ENCODE measurements at places on chromosomes 4 and X.
A peak's percentile ranks its signal among the peaks of the same experiment; 100 is the strongest.

- no peak for DNase-seq
These were observed 7.9 kb upstream of the EMCN start for GRCh38 chr4:100525686-100526085.

GRCh38 chr4:107066621-107067020, 30.5 kb upstream of the DKK2 start:
- DNase-seq: no peak

GRCh38 chr4:102437111-102437510, 64.0 kb upstream of the NFKB1 start:
- no peak for DNase-seq

GRCh38 chr4:10893395-10893794, 208.8 kb upstream of the CLNK start:
- no peak for DNase-seq

DNA sequence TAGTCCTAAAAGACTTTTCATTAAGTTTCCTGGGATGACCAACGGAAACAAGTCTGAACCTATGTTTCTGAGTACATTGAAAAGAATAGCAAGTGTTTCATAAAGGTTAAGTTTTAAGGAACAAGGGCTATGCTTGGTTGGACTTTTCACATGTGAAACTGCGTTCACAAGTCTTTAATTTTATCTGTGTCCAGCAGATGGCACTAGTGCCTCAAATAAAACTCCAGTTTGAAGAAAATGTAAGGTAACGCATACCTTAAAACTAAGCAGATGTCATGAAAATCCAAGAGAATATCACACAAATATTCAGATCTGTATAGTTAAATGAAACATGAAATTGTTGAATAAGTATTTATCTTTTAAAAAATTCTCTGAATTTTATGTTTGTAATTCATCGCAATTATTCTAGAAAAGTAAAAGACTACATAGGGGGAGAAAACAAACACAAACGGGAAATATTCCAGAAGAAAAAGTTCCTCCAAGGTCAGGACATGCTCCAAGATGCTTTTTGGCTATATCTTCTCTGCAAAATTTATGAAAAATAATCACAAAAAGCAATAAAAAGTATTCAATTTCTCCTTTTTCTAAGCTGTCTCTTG, 89.6 kb upstream of the MAD2L1 start:
- peak; percentile 16 for DNase-seq

- no peak for DNase-seq
These were observed 24.0 kb downstream of the GALNT7 start for GRCh38 chr4:173192375-173193162.

GRCh38 chr4:156929386-156930105, 42.1 kb downstream of the PDGFC start:
- no peak for DNase-seq

- no peak for DNase-seq
These were observed 214.8 kb downstream of the SLC4A4 start for GRCh38 chr4:71553605-71554004.

GRCh38 chr4:16992566-16993225, 94.3 kb upstream of the LDB2 start:
- DNase-seq: no peak

DNA sequence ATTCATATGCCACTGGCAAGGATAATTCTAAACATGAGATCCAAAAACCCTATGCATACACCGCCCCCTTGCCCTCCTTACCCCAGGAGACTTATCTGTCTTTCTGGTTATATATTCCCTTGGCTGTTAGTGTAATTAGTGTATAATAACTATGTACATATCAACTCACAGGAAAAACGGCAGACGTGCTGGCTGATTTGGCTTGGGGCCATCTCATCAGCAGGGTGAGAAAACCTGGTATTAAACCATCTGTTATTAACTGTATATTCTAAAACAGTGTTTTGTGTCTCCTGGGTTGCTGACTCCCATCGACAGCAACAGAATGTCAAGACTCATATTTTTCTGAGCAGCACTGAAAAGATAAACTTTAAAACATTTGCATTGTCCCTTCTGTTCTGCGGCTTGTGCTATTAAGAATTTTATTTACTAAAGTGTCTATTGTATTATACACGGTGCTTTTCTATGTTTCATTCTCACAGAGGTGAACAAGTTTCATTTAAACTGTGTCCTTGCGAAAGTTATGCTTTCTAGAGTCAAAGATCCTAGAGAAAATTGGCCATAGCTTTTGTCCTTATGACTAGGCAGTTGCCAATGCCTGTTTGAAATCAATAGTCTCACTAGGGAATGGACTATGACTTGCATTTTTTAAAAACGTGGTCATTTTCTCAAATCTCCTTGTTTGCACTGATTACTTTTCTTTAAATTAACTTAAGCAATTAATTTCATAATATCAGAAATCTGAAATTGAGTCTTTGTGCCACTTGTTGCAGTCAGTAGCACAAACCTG, 211.5 kb upstream of the MID1 start:
- no peak for DNase-seq

GRCh38 chr4:166282081-166282770, 409.2 kb downstream of the TLL1 start:
- DNase-seq: no peak

DNA sequence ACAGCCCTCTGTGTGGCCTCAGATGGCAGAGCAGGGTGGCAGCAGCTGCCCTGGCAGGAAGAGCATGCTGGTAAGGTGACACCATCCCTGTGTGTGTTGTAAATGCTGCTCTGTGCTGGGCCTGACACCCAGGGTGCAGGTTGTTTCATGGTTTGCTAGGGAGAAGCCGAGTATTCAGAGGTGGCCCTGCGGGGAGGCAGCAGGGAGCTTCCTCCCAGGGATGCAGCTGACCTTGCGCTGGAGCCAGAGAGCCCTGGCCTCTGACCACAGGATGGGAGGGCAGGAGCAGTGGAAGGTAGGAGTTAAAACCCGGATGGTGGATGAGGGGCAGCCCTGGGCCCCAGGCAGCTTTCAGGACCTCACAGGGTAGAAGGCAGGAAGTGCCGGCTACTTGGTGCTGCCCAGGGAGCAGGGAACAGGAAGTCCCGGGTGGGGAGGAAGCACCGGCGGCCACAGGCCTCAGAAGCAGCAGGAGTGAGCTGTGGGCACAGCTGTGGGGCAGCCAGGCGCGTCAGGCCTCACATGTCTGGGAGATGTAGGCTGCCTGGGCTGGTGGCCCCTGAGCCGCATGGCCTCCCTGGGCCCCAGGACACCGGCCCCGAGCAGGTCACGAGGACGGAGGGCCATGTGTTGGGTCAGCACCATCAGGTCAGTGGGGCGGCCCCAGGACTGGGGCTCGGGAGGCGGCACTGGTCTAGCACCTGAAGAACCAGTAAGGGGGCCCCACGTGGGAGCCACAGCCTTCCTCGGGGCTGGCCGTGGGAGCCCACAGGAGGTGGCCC, 19.1 kb downstream of the SH3BP2 start:
- DNase-seq: no peak

DNA sequence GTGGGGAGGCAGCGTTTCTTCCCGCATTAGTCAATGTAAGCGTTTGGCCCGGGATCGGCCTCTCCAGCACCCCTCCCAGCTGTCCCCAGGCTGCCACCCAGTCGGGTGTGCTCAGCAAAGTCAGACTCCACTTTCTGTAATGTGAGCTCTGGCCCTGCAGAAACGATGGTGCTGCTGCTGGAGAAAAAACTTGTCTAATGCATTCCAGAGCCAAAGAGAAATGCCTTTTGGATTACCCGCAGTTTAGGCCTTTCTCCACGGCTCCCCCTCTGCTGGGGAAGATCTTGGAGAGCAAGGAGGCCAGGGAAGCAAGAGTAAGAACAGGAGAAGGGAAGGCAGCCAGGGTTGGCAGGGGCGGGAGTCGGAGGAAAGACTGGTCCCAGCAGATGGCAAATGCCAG, 55.2 kb downstream of the ELF4 start:
- no peak for DNase-seq

- no peak for DNase-seq
These were observed 172.8 kb upstream of the TACR3 start for GRCh38 chr4:103892586-103892985.

GRCh38 chr4:147518086-147518485, 37.2 kb downstream of the EDNRA start:
- no peak for DNase-seq

DNA sequence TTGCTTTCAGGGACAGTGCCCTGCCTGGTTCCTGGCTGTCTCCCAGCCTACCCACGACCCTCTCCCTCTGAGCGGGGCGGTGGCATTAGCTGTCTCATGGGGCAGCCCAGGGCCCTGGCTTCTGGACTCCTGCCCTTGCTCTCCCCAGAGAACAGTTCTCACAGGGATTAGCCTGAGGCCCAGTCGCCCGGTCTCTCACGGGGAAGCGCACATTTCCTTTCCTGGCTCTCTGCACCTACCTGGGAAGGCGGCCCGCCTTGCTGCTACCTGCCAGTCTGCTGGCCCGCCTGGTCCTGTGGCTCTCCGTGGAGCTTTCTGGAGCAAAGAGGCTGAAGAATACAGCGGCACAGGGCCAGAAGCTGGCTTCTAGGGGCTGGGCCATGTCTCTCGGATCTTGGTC, 128.4 kb downstream of the FHDC1 start:
- DNase-seq: no peak

DNA sequence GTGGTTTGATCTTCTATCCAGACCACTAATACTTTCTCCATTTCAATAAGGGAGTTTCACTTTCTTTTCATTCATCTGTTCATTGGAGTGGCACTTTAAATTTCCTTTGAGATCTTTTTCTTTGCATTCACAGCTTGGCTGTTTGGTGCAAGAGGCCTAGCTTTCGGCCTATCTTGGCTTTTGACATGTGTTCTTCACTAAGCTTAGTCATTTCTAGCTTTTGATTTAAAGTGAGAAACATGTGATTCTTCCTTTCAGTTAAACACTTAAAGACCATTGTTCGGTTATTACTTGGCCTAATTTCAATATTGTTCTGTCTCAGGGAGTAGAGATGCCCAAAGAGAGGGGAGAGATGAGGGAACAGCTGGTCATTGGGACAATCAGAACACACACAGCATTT, 24.3 kb downstream of the CXCL13 start:
- no peak for DNase-seq

All from SW 1271 (cell line).